ENCODE measurements at places on chromosomes 3 and 15.

DNA sequence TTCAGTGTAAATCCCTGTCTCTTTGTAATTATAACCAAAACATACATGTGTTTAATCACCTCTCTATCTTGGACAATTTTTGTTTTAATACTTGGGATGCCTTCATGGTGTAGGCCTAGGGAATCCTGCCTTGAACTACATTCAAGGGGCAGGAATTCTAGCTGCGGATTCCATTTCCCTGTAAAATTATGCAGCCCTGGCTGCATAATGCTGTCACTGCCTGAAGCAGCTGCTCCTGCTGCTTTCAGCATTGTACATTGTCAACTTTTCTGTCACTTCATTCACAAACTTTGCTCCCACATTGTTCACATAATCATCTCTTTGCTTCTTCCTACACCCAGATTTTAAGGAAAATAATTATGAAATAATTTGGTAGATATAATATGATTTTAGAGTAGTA, 638.7 kb downstream of the RBMS3 start:
- no peak for DNase-seq

- DNase-seq: no peak
These were observed 52.8 kb upstream of the LRIG1 start for GRCh38 chr3:66553441-66554113.

- DNase-seq: no peak
These were observed 32.8 kb downstream of the CDIN1 start for GRCh38 chr15:36612063-36612788.

DNA sequence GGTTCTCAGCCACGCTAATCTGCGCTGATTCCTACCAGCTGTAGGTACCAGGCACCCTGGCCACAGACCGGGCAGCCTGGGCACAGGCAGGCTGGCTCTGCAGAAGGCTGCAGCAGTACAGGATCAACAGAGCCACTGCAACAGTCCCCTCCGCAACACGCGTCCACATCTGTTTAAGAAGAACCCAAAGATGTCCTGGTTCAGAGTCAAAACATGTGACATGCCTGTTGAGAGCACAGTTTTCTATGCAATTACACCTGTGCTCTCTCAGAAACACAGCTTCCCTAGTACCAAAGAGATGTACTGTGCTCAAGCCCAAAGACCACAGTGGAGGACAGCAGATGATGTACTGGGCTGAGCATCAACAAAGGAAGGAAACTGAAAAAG, 18.8 kb downstream of the LRIG1 start:
- DNase-seq: no peak

- no peak for DNase-seq
These were observed 28.6 kb upstream of the MINAR1 start for GRCh38 chr15:79403501-79403900.

GRCh38 chr3:197674741-197675562, 61.8 kb downstream of the RUBCN start:
- DNase-seq: no peak

GRCh38 chr15:56124391-56124790, 119.3 kb downstream of the RFX7 start:
- no peak for DNase-seq

GRCh38 chr15:74908635-74909034, 2.0 kb upstream of the FAM219B start:
- DNase-seq: no peak

GRCh38 chr15:74124759-74125158, 5.6 kb upstream of the ISLR2 start:
- no peak for DNase-seq

DNA sequence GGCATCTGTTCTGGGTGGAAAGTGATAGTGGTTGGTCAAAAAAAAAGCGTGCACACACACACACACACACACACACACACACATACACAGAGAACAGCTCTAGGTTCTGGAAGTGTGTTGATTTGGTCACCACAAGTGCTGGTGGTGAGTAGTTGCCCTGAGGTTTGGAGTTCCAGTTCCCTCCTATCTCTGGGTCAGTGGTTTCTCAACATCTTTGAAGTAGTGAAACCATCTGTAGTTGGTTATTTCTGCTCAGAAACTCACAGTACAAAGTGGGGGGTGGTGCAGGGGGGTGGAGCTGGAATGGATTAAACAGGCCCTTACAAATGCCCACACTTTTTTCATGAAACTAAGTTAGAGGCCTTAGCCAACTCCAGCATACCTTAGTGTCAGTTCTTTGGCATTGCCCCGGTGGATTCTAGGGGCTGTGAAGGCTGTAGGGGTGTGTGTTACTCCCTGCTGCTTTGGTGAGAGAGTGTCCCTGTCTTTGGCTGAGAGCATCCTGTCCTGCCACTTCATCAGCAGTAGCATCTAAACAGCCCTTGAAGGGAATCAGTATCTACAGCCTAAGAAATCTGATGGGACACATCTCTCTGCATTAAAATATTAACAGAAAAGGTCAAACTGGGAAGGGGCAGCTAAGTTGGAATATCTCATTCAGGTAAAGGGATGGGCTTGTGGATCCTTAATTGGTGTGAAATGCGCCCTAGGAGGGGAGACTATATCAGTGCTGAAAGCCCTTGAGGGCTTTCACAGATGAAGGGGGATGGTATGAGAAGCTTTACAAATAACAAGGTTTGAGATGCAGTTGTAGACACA, 20.6 kb downstream of the SMAD3 start:
- peak; percentile 70 for DNase-seq

DNA sequence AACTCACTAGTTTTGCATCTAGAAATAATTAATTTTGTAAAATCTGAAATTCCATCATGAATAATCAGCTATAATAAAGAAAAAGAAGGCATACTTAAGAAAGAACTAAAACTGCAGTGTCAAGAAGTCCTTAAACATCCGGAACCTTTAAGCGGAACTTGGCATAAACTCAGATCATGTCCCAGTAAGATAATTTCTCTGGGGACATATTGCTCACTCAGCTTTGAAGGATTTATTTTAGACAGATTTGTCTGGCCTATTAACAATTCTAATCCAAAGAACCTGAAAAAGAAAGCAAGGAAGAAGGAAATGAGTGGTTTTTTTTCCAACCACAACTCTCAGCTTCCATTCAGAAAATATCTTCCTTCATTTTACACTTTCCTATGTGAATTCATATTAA, 850.3 kb downstream of the ROBO1 start:
- no peak for DNase-seq

DNA sequence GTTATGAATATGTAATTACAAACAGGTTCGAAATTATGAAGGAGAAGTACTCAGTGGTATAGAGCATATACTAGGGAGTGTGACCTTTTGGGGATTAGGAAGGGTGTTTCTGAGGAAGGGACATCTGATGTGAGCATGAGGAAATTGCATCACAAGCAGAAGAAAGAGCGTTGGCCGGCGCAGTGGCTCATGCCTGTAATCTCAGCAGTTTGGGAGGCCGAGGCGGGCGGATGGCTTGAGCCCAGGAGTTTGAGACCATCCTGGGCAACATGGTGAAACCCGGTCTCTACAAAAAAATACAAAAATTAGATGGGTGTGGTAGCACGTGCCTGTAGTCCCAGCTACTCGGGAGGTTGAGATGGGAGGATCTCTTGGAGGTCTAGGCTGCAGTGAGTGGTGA, 6.9 kb downstream of the CMTM7 start:
- DNase-seq: no peak

- DNase-seq: no peak
These were observed 24.3 kb downstream of the CYP8B1 start for GRCh38 chr3:42851228-42851834.

DNA sequence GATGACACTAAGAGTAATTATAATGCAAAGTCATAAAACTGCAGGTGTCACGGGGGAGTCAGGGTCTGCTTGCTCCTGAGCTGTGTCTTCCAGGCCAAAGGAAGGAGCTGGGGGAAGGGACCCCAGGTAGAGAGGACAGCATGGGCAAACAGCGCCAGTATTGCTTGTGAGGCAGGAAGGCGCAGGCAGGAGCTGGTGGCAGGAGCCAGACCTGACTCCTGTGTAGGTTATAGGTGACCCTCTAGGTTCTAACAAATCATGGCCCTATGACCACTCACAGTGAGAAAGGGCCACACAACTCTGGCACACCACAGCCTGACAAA, 1.9 kb downstream of the CISH start:
- DNase-seq: peak; percentile 40

GRCh38 chr3:33363113-33363800, 76.9 kb downstream of the UBP1 start:
- DNase-seq: no peak

DNA sequence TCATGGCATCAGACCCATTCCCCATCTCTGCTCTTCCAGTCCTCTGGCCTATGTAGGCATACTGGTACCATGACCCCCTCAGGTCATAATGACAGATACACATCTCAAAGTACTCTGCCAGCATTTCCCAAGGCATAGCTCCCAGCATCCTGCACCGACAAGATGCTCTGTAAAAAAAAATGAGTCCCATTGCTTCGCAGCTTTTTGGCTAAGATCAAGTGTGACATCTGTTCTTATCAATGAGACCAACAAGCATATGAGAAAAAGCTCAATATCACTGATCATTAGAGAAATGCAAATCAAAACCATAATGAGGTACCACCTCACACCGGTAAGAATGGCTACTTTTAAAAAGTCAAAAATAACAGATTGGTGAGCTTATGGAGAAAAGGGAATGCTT, 463.9 kb upstream of the PROK2 start:
- no peak for DNase-seq

DNA sequence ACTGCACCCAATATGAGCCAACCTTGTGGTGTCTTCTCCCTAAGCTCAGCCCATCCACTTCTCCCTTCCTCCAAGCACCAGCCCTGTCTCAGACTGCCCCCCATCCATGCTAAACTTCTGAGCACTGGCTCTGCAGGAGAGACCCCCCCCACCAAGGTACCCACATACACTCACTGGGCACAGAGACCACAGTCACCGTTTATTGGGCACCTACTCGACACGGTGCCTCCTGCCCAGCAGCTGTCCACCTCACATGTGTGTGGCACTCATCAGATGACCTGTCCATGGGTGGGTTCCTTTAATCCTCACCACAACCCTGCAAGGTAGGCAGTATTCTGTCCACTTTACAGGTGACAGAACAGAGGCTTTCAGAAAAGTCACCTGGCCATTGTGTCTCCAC, 22.3 kb upstream of the SFMBT1 start:
- no peak for DNase-seq

- no peak for DNase-seq
These were observed 146.4 kb downstream of the IGF1R start for GRCh38 chr15:98794748-98795147.

DNA sequence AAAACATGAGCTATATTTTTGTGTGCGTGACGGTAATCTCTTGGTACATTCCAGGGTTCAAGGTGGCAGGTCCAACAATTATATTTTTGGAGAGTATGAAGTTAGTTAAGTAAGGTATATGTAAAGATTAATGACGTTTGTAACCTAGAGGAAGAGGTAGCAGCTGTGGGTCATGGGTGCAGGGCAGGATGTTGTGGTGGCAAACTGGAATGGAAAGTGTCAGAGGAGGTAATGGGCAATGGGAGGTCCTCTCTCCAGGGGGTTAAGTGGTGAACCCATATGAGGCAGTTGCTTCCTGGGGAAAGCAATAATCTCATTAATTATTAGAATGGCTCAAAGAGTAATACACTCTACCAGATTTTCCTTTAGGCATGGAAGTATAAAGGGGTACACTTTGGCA, 1.0 kb upstream of the CD200R1L start:
- peak; percentile 67 for DNase-seq

- no peak for DNase-seq
These were observed 642.3 kb upstream of the ADAMTS9 start for GRCh38 chr3:65330072-65330471.

GRCh38 chr3:182083112-182083511, 371.4 kb downstream of the SOX2 start:
- DNase-seq: no peak

DNA sequence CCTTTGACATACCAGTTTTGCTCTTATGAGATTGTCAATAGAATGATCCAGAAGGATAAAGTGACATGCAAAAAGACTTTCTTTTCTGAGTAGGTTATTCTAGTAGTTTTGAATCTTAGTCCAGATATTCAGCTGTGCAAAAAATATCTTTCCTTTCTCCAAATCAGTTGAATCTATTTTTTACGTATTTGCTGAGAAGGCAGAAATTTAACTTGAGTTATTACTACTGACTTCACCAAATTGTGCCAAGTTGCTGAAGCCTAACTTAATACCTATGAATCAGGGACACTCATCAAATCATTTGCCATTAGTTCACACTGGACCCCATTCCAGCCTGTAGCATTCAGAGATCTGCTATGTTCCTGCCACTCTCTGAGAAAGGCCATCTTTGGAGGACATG, 215.6 kb downstream of the EPHA6 start:
- DNase-seq: no peak

GRCh38 chr3:59380146-59380545, 330.3 kb upstream of the CFAP20DC start:
- no peak for DNase-seq

- no peak for DNase-seq
These were observed 78.4 kb upstream of the LRTM1 start for GRCh38 chr3:55006244-55006676.

GRCh38 chr15:92226020-92226612, 167.6 kb upstream of the ST8SIA2 start:
- DNase-seq: no peak

GRCh38 chr3:51734572-51734907, 27.7 kb downstream of the GRM2 start:
- DNase-seq: peak; percentile 52

DNA sequence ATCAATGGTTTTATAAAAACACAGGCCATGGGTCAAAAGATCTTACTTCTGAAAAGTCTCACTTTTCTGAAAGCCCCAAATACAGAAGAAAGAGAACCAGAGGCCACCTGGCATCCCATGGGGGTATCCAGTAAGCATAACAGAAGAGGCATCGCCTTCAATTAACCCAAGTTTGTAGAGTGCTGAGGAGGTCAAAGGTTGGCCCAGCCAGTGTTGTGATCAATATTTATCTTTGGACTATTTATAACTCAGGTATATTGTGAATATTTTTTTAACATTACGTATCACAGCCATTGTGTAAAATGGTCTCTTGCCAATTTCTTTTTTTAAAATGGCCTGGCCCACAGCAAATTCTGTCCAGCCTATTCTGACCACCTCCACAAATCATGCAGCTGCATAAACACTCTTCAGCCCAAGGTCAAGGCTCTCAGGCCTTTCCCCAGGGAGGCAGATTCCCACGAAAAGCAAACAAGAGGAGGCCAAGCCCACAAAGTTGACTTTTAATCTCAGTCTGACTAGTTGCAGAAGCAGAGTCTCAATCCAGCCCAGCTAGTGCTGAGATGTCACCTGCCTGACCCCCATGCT, 26.2 kb upstream of the SPTBN5 start:
- DNase-seq: no peak

GRCh38 chr3:168583977-168584376, 488.3 kb upstream of the GOLIM4 start:
- no peak for DNase-seq

DNA sequence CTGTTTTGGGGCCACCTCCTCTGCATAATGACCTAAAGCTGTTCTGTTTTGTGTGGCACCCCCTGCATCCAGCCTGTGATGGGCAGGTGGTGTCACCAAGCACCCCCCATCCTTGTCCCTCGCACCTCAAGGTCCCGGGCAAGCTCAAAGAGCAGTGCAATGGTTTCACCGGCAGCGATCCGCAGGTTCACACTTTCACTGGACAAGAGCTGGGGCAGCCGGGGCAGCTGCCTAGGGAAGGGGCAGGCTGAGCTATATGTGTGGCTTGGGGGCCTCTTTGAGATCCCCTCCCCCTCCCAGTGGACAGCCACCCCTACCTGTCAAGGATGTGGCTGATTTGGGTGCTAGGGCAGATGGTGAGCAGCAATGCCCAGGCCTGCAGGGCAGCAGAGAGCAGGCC, 3.1 kb downstream of the IFRD2 start:
- no peak for DNase-seq

All from activated CD4-positive, alpha-beta memory T cell treated with anti-CD3 and anti-CD28 coated beads for 36 hours (primary cell).